SK-N-SH treated with all-trans-retinoic acid at 6 μM for 48 hours (cell line): ENCODE measurements at places on chromosomes 1 and 21.
A peak's percentile ranks its signal among the peaks of the same experiment; 100 is the strongest.

DNA sequence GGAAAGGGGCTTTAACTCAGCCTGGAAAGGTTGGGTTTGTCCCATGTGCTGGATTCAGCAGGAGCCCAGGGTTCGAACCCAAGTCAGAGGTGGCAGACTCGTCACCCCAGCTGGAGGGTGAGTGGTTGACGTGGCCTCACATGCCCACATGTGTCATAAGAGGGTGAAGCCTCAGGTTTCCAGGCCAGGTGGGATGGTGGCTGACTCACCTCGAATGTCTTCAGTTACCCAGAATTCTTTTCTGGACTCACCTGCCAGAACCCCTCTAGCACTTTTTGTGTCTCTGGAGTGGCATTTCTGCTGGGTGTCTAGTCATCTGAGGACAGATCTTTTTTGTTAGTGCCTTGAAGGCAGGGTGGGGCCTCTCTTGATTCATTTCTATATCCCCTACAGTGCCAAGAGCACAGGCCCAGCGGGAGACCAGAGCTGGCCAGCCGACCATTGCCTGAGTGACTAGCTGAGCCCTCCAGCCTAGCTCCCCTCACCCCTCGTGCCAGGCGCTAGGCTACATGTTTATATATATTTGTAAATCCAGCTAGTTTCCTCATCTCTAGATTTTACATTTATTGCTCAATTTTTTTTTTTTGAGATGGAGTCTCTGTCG lies 28.1 kb downstream of the IL6R start:
- no peak for ATAC-seq

DNA sequence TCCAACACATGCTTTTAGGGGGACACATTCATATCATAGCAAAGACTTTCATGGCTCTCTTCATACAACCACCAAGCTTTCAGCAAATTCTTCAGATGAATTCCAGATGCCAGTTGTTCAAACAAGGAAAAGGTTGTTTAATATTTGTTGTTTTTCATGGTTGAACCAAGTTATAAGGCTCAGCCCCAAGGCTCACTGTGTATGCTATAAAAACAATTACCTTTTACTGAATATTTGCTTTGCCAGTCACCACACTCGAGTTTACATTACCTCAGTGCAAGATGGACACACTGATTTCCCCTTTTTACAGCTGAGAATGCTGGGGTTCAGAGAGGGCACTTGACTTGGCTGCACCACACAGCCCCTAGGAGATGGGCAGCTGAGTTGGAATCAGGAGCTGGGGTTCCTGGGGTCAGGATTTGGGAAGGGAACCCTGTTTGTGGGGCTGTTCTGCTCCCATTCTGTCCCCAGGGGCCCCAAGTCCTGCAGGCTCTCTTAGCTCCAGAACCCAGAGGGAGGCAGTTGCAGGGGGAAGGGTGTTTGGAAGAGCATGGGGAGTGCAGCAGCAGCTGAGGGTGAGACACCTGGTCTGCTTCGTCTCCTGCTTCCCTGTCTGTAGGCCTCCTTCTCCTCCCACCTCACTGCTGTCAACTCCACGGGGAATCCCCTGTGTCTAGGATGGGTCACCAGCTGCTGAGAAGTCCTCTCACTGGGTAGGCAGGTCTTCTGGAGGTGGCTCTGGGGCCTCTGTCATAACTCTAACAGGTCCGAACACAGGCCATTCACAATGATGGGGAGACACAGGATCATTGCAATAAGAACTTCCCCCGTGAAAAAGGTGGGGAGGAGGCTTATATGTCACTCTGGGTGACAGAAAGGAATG lies 12.8 kb upstream of the TMPRSS2 start:
- no peak for ATAC-seq

GRCh38 chr1:32367912-32368635 lies 5.7 kb downstream of the TSSK3 start:
- no peak for ATAC-seq

DNA sequence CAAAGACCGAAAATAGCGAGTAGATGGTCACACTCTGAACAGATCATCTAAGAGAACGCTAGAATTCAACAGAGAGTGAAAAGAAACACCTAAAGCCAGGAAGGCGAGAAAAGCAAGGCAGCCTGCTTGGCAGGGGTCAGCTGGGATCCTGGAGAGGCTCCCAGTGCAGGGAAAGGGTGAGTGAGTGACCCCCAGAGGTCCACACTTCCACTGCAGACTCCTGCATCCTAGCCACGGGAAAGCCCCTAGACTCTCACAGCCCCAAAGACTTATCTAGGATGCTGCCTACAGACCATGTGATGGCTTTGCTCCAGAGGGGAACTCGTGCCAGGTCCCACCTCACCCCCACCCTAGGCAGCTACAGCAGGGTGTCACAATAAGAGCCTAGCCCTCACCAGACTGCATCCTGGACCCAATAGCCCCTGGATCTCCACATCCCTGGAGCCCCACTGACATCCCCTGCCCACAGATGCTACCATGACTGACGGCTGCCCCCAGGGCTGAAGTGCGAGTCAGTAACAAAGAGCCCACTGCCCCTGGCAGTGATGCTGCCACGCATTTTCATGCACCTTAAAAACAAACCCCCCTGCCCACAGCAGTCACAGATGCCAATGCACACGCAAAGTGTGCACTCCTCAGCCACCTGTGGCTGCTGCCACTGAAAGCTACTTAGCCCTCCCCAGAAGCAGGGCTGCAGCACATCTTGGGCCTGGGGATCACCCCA lies 62.2 kb downstream of the PSMG1 start:
- ATAC-seq: no peak

DNA sequence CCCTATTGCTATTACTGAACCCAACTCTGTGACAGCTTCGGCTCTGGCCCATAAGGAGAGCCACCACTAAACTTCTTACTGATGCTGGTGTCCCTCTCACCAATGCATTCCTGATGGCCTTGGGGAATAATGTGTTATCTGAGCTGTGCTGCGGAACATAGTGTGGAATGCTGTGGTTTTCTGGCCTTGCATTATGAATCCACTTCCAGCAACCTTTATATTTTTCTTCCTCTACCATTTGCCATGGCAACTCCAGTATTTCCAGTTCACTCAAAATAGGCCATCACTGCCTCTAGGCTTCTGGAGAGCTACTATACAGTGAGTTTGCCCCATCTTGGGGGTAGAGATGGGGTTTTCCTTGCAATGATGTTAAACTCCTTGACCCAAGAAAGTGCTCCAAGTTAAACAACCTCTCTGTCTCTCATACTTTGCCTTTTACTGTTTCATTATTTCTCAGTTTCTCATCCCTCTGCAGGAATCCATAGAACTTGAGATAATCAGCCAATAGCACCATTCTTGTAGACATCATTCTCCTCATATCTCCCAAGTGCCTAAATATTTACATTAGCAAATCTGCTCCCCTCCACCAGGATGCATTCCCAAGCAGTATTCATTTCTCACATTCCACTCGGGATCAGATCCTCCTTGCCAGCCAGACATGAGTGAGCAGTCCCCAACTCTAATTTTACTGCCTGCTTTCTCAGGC lies 11.1 kb upstream of the RAVER2 start:
- no peak for ATAC-seq

DNA sequence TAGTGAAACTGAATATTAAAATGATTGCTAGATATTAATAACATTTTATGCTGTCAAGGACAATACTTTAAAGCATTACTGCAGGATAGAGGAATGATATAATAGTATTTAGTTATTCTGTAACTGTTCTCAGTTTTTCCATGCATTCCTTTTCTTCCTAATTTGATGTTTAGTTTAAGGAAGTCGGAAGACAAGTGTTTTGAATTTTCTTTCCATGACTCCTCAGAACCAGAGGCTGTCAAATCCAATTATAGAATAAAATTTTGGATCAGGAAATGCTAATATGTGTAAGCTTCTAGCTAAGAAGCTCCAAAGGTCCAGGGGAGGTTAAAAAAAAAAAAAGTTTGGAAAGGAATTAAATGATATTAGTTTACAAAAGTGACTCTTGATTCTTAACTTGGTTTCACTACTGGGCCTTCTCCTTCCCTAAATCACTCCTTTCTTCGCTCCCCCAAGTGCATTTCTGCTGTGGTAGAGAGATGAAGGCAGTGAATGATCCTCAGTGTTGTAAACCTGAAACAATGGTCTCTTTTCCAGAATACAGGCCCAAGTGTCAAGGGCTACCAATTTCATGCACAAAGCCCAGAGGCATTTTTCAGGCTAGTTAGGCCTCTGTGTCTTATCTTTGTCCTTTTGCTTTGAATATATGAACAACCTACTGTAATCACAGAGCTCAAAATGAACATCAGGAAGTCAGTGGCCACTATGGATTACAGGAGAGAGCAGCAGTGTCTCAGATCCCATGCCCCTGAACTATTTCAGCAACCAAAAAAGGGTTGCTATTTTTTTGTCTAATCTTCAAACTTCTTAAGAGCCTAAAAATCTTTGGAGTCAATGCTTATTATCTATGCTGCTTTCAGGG lies 6.2 kb downstream of the ADSS2 start:
- peak; percentile 78 for ATAC-seq

DNA sequence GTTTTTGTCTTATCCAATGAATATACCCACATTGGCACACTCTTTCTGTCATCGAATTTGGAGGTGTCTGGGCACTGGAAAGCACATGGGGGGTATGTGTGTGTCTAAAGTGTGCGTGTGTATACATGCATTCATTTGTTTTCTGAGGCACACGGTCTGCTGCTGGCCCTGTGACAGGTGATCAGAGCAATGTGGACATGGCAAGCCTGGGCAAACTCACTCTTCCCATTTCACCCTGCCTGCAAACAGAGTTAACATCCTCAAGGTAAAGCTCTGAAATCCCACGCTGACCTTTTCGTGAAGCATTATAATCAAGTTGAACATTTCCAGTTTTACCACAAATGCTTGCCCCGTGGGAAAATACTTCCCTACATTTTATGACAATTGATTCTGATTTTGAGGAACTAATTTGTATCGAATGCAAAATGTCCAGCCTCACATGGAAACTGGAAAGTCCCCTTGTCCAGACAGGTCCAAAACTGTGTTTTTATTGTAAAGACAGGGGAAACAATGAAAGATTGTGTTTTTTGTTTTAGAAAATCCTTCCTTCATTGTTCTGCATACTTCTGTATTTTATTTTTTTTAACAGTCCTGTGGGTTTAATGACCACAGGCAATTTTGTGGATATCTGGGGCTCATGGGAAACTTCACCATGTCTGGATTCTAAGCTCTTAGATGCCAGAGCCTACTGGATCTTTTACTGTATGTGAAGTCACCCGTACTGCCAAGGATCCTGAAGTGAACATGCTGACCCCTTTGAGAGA lies 160.9 kb downstream of the PBX1 start:
- no peak for ATAC-seq

DNA sequence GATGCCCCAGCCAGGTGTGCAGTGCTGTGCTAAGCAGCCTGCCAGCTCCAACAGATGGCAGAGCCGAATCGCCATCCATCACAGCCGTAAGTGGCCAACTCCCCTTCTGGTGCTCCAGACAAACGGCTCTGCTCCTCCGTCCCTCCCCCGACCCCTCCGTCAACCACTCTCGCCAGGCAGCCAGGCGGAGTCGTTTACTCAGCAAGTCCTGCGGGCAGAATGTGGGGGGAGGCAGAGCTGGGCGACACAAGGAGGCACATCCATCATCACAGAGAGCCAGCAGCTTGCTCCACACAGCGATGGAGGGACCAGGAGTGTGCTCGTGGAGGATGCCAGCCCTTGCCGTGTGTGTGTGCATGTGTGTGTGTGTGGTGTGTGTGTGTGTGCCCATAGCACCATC lies 206.6 kb upstream of the GRIK3 start:
- ATAC-seq: no peak

DNA sequence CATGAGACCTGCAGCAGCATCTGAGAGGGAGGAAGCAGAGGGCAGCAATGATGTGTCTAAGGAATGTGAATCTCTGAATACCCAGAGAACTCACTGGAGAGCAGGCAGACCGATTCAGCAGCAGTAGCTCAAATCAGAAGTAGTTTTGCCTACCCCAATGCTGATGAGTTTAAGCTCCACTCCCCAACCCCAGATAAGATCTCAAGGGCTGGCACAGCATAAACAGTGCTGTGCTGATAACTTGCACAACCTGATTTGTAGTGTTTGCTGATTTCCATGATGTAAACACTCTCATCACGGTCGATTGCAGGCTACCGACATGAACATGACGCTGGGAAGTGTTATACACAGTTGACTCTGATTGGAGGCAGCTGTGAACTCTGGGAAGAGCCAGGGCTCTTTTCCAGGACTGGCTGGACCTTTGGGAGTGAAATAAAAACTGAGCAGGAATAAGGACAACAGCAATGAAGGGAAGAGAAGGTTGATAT lies 11.2 kb upstream of the HMGCS2 start:
- peak; percentile 83 for ATAC-seq

GRCh38 chr21:38120984-38121855 lies 135.6 kb upstream of the KCNJ15 start:
- ATAC-seq: no peak

GRCh38 chr1:150362721-150363425 lies 1.1 kb upstream of the RPRD2 start:
- no peak for ATAC-seq

GRCh38 chr1:4025752-4026151 lies 125.7 kb upstream of the C1orf174 start:
- ATAC-seq: no peak

GRCh38 chr1:46081206-46081605 lies 51.2 kb downstream of the PIK3R3 start:
- ATAC-seq: no peak

GRCh38 chr1:17520041-17520440 lies 19.5 kb upstream of the ARHGEF10L start:
- ATAC-seq: peak; percentile 37; the same call in 2 of the 3 replicates

DNA sequence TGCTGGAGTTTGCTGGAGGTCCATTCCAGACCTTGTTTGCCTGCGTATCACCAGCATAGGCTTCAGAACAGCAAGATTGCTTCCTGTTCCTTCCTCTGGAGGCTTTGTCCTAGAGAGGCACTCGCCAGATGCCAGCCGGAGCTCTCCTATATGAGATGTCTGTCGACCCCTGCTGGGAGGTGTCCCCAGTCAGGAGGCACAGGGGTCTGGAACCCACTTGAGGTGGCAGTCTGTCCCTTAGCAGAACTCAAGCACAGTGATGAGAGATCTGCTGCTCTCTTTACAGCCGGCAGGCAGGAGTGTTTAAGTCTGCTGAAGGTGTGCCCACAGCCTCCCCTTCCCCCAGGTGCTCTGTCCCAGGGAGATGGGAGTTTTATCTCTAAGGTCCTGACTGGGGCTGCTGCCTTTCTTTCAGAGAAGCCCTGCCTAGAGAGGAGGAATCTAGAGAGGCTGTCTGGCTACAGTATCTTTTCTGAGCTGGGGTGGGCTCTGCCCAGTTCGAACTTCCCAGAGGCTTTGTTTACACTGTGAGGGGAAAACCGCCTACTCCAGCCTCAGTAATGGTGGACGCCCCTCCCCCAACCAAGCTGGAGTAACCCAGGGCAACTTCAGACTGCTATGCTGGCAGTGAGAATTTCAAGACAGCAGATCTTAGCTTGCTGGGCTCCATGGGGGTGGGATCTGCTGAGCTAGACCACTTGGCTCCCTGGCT lies 205.0 kb downstream of the GPR52 start:
- ATAC-seq: no peak

DNA sequence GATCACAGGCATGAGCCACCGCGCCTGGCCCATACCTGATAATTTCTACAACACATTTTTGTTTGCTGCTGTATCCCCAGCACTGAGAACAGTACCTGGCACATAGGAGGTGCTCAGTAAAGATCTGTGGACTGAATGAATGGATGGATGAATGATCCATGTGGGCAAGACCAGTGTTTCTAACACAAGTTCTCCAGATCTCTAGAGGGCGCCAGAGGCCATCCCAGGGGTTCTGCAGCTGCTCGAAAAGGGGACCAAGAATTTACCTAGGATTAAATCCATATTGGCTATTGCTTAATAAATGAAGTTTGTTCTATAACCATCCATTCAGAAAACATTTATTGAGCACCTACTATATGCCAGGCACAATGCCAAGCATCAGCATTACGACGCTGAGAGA lies 167.7 kb downstream of the ACTL8 start:
- ATAC-seq: peak; percentile 59; the same call in 2 of the 3 replicates
